Activated T-cell treated with anti-CD3 and anti-CD28 coated beads for 4 hours (primary cell): ENCODE measurements at places on chromosomes 6 and 20.
A peak's percentile ranks its signal among the peaks of the same experiment; 100 is the strongest.

- no peak for DNase-seq
Observed at GRCh38 chr6:147566244-147566898, 57.9 kb downstream of the SAMD5 start.

GRCh38 chr20:53360852-53361251 is 232.8 kb downstream of the ZNF217 start:
- DNase-seq = no peak

GRCh38 chr20:34514897-34515483 is 1.2 kb upstream of the DYNLRB1 start:
- DNase-seq = no peak

- no peak for DNase-seq
Observed at GRCh38 chr6:133341607-133342158, 100.5 kb downstream of the EYA4 start.

- peak; percentile 54 for DNase-seq
Observed at GRCh38 chr6:109690373-109690736, 647 bp downstream of the AK9 start.

DNA sequence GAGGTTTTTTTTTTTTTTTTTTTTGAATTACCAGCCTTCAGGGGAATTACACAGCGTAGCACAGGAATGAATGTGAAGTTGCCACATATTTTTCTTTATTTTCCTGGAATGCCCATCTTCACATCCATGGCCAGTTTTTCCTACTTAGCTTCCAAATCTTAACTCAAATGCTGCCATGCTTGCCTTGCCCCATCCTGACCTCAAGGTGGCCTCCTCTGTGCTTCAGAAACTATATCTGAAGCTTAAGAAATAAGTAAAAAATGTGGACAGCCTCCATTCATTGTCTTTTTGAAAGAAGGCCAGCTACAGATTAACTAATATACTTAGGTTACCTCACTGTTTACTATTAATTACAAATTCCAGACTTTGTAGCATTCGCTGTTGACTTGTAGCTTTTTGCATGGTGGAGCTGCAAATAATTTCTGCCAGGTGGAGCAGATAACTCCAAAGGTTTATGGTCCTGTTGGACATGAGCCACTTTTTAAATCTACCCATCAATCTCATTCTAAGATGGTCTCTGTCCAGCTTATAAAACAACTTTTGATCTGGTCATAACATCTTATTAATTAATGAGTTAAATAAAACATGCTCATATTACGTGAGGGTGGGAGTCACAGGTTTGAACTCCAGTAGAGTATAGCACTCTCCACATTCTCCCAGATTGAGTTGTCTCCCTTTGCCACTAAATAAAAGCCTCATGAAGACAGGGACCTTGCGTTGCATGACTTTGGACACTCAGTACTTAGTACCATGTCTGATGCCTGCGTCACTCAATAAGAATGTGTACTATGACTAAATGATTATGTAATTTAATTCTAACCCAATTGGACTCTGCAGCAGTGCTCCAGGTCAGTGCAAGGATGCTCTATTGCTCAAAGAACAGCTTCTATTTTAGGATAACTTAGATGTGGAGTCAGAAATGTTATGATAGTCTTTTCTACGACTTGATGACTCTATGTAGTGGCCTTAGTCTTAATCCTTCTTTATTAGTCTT is 678.6 kb upstream of the CITED2 start:
- DNase-seq = no peak
